SHP77 (cell line): ENCODE measurements at places on chromosomes 1 and 21.

- no peak for DNase-seq
Observed at GRCh38 chr1:1941211-1941841, 22.2 kb upstream of the TMEM52 start.

DNA sequence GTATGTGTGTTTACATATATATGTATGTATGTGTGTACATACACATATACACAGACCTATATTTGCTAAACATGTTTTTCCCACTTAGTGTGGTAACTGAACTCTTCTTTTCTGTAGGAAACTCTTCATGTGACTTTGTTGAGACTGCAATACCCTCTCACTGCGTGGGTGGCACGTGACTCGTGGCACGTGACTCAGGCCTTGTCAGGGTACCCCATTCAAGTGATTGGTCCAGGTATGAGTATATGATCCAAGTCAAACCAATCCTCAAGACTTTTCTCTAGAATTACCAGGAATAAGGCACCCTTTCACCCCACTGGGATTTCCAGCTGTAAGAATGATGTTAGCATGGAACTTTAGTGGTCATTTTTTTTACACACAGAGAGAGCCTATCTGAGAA lies 149.2 kb upstream of the KCNK2 start:
- DNase-seq = no peak

DNA sequence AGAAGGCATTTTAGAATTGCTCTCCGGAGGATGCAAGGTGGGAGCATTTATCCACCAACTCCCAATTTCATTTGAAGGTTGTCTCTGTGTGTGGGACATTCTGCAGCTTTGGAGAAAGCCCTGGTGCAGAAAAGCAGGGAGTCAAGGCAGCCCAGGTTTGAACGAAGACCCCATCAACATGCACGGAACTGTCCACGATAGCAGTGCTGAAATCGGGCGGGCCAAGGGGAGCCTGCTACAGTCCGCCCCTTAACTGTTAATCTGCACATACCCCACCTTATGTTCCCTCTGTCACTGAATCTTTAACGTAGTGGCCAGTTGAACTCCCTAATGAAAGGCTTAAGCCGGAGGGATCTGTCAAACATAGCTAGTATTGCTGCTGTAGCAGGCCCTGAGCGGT lies 68.8 kb upstream of the C1orf174 start:
- DNase-seq = no peak

- no peak for DNase-seq
Observed at GRCh38 chr21:39005502-39005787, 177.8 kb downstream of the PSMG1 start.

- no peak for DNase-seq
Observed at GRCh38 chr1:229886636-229887035, 180.4 kb upstream of the GALNT2 start.

DNA sequence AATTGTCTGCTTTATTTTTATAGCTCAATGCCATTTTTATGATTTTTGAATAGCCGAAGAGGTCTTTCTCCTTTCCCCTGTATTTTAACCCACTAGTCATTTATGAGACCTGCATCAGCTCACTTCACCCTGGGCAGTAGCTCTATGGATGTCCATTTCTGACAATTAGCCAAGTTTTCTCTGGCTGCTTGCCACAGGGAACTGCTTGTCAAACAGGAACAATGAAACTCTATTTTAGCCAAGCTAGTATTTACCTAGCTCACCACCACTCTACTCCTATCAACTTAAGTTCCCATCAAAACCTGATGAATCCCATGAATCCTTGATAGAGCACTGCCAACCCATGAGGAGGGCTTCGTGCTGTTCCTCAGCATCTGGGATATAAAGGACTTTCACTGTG lies 406.7 kb downstream of the RWDD3 start:
- DNase-seq = peak; percentile 67

DNA sequence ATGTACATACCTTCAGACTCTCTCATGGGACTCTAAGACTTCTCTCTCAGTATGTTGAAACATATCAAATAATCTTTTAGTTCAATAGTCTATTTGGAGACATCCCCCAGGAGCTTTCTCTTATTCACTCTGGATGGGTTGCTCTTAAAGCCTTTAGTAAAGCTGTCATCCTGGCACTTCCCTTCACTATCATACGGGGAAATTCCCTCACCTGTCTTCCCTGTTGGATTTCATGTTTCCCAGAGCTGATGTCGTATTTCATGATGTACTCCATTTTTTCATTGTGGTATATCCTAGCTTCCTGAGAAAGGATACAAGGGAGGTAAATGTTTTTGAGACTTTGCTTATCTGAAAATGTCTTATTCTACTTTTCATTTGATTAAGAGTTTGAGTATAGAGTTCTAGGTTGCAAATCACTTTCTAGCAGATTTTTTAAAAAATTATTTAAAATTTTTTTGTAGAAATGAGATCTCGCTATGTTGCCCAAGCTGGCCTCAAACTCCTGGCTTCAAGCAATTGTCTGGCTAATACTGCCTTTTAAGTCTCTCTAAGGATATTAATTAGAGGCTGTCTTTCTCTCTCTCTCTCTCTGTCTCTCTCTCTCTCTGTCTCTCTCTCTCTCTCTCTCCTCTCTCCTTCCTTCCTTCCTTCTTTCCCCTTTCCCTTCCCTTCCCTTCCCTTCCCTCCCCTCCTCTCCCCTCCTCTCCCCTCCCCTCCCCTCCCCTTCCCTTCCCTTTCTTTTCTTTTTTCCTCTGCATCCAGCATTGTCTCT lies 17.0 kb upstream of the MACF1 start:
- DNase-seq = no peak

- DNase-seq = no peak
Observed at GRCh38 chr1:44760876-44761275, 14.5 kb upstream of the RPS8 start.

DNA sequence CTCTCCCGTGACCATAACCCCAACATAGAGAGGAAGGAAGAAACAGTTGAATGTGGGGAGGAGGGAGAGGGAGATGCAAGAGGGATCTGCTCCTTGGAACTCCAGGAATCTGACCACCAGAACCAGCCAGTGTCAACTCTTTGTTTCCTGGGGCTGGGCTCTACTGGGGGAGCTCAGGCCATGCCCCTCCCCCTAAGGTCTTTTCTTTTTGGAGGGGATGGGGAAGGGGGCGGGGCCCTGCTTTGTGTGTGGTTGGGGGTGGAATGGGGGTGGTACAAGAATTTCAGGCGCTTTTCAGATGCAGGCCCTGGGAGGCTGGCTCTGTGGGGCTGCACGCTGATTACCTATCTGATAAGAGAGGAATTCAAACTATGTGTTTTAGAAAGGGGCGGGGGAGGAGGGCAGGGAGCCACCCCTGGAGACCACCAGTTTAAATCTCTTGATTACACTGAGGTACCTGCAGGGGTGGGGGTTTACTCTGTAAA lies 8.3 kb downstream of the LIN28A start:
- no peak for DNase-seq

GRCh38 chr1:1958071-1958541 lies 39.0 kb upstream of the TMEM52 start:
- no peak for DNase-seq

GRCh38 chr1:198496216-198497143 lies 44.0 kb downstream of the ATP6V1G3 start:
- DNase-seq = no peak

DNA sequence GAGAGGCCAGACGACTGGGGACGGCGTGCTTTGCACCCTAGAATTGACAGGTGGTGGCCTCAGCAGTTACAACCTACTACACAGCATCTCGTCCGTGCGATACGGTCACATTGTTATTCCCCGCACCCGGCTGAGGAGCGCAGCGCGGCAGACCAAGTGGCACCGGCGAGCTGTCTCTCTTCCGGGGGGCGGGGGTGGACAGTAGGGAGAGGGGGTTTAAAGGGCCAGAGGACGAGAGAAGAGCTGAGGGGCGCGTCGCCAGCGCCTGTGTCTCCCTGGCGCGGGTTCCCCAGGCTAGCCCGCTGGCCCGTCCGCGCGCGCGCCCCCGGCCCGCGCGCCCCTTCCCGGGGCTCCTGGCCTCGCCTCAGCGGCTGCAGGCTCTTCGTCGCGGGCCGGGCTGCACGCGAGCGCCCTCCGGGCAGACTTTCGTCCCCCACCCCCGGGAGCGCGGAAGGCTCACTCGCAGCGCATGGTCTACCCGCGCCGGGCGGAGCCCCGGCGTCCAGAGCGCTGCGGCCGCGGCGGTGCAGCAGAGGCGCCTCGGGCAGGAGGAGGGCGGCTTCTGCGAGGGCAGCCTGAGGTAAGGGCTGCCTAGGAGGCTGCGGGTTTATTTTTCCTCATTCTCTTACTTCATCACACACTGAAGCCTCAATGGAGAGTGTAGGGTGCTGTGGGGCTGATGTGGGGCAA lies at the start of gene PDE4B:
TSS of gene PDE4B (plus strand) at position 227 of the 690 bp plus-strand sequence.
- peak; percentile 55 for DNase-seq

DNA sequence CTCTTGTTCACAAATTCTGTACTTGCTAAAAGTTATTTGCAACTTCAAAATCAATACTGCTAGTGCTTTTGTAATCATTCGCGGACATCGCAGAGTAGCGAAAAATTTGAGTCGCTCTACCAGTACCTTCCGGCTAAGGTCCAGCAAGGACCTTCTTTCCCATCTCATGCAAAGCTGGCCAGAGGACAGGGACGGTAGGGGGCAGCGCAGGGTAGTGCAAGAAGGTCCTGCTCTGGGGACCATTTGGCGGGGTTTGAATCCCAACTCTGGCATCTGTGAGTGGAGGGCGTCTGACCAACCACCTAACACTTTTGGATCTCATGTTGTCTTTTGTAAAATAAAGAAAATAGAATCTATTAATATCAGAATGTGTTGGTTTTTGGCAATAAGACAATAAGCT lies 258.3 kb downstream of the SPATA17 start:
- peak; percentile 42 for DNase-seq

DNA sequence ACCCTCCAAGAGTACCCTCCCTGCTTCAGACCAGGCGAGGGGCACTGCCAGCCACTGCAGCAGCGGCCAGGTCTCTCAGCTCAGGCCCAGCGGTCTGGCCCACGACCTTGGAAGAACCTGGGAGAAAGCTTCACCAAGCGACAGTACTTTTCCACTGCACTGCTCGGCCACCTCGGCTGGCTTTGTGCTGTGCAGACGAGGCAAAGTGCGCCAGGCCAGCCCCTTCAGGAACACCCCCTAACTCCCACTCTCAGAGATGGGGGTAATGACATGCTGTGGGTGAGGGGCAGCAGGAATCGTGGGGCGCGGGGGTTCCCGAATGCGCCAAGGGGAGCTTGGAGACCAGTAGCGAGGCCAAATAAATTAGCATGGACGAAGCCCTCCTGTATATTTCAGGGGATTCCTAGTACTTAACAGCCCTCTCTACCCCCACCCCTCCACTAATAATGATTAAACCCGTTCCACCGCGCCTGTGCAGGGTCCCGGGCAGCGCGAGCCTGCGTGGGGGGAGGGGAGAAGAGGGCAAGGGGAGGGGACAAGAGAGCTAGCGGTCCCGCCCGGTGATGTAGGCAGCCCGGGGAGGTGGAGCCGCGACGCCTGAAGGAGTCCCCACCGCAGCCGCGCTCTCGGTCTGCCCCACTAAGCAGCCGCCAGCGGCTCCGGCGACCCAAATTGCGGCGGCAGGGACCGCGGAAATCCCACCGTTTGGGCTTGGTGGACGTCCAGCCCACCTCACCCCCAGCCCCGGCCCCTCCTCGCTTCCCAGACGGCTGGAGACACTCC lies at the start of gene FAM43B:
TSS of gene FAM43B (plus strand) at position 629 of the 783 bp plus-strand sequence. CDS start 401 bp downstream, outside the sequence.
- DNase-seq = no peak

- no peak for DNase-seq
Observed at GRCh38 chr1:58886611-58887010, 102.8 kb upstream of the JUN start.

- DNase-seq = no peak
Observed at GRCh38 chr1:50973255-50973654, 3.2 kb downstream of the CDKN2C start.

GRCh38 chr1:160628799-160629263 lies 18.0 kb downstream of the SLAMF1 start:
- DNase-seq = no peak

DNA sequence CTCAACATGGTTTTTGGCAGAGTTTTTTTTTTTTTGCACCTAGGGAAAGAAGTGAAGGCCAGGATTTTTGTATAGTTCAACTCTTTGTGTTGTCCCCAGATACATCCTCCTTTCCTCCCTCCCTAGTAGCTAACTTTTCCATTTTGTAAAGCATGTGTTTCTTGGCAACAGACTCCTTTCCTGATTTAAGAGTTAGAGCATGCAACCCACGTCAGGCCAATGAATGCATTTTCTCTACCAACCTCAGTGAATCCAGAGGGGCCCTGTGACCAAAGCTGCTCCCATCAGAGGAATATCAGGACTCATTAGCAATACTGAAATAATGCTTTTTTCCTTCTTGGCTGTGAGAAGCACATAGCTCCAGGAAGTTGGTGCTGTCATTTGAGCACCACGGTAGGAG lies 287.2 kb downstream of the LMO4 start:
- no peak for DNase-seq

DNA sequence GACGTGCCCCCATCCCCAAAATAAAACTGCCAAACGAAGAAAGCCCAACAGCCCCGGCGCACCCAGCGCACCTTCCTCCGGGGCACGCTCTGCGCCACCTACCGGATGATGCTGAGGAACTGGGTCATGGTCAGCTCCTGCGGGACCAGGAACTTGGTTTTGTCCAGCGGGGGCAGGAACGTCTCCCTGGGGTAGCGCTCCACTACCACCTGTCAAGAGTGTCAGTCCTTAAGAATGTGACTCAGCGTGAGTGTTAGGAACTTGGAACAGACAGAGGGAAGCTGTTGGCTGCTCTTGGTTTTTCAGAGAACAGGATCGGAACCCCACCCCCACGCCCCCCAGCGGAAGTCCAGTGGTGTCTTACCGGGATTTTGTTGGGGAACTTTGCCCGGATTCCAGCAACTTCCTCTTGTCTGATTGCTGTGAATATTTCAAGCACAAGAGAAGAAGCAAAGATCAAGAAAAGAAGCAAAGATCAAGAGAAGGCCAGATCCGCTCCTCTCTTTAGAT lies 431 bp downstream of the MAP1LC3C start:
- DNase-seq = peak; percentile 47

- no peak for DNase-seq
Observed at GRCh38 chr1:56019922-56020321, 559.4 kb downstream of the PLPP3 start.

DNA sequence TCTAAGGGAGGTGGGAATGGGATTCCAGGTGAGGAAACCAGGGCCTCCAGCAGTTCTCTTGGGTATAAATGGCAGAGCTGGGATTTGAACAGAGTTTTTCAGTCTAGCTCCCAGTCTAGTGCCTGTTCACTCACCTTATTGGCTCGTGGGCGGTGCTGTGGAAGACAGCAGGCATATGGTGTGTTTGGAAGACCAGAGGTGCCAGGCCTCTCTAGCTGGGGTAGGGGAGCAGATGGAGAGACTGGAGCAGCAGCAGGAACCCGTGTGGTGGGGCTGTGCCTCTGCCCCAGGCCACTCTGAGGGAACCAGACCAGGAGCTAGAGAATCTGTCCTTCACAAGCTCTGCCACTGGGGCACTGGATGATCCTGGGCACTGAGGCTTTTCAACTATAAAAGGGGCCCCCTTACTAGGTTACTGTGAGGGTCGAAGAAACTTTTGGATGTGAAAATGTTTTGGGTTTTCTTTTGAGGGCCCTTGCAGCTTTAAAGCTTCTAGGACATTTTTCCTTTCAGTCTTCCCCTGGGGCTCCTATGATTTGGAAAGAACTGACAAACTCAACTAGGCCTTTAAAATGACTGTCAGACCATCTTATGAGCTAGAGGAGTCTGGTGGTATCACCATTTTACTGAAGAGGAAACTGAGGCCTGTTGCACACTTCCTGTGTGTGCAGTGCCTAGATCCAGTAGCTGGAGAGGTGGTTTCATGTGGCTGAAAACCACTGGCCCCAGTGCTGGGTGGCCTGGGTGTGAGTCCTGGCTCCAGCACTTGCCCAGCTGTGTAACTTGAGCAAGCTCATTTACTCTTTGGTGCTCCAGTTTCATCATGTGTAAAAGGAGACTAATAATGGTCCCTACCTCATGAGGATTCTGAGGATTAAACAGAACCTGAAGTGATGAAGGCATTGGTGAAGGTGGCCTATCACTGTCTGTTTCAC lies 6.1 kb downstream of the DMRTB1 start:
- no peak for DNase-seq
